ENCODE measurements at places on chromosomes 2 and 18. TPM values are rescaled to one million over a fixed set of nuclear protein-coding genes. Genes with fewer than 3 reads are reported as not detected.

The CYP26B1 gene
- total RNA-seq: 16.4 TPM

The GPR55 gene
- total RNA-seq: not detected

The HDLBP gene
- 320 TPM for total RNA-seq

The CD302 gene
- 1.0 TPM for total RNA-seq

The C2orf66 gene
- 0.23 TPM for total RNA-seq

The COL4A3 gene
- not detected for total RNA-seq

The PRSS56 gene
- total RNA-seq: 52.4 TPM

The IL1F10 gene
- not detected for total RNA-seq

The RAB6C gene
- total RNA-seq: not detected

The DAPL1 gene
- total RNA-seq: not detected

The CPO gene
- 0.47 TPM for total RNA-seq

The FAM136A gene
- total RNA-seq: 76.9 TPM

The METAP1D gene
- total RNA-seq: 11.0 TPM

The MAIP1 gene
- 23.1 TPM for total RNA-seq

The MREG gene
- 10.4 TPM for total RNA-seq

The PSTPIP2 gene
- total RNA-seq: 7.1 TPM

The ITGB6 gene
- total RNA-seq: not detected

The ANTXR1 gene
- 61.1 TPM for total RNA-seq

The STK25 gene
- 215 TPM for total RNA-seq

The CDH19 gene
- total RNA-seq: 14.7 TPM

The NTSR2 gene
- total RNA-seq: not detected

The TMEM163 gene
- 0.71 TPM for total RNA-seq

The IL1A gene
- total RNA-seq: not detected

Data from neural crest cell (in vitro differentiated cells).